ENCODE measurements at places on chromosomes 13 and 19.

DNA sequence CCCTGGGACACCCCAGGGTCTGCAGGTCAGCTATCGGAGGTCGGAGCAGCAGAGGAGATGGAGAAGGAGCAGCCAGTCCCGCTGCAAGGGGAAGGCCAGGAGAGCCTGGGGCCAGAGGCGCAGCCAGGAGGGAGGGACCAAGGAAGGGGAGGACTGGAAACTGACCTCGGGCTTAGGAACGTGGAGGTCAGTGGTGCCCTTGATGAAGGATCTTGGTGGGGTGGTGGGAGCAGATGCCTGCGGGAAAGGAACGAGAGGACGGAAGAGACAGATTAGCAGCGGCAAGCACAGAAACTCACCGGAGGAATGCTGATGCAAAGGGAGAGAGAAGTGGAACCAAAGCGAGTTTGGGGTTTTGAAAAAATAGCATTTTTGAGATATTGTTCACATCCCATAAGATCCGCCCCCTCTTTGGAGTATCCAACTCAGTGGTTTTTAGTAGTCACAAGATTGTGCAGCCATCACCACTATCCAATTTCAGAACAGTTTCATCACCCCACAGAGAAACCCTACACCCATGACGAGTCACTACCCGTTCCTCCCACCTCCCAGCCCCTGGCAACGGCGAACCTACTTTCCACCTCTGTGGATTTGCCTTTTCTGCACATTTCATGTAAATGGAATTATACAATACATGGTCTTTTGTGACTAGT, 22.1 kb downstream of the PLEKHF1 start:
- no peak for DNase-seq

DNA sequence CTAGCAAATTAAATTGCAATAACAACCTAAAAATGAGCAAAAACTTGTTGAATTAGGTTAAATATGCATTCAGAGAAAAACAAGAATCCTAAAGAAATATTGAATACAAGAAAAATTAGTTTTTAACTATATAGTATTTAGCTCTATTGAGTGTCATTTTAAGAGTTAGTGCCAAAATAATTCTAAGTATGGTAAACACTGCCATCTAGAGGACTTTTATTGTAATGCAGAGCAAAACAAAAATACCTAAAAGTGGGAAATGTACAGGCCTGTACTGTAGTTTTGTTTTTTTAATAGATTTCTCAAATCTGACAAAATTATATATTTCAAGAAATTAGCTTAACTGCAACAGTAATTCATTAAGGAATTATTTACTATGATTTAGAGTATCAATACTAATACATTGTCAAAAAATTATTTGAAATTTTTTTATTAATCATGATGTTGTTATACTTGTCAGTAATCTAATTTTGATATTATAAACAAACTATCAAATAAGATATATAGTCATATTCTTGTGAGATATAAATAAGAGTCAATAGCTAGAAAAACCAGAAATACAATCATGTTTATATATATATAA, 8.2 kb upstream of the PCDH9 start:
- DNase-seq = peak; percentile 45

- DNase-seq = no peak
Measured at GRCh38 chr13:105159841-105160240, 1375.6 kb downstream of the EFNB2 start.

DNA sequence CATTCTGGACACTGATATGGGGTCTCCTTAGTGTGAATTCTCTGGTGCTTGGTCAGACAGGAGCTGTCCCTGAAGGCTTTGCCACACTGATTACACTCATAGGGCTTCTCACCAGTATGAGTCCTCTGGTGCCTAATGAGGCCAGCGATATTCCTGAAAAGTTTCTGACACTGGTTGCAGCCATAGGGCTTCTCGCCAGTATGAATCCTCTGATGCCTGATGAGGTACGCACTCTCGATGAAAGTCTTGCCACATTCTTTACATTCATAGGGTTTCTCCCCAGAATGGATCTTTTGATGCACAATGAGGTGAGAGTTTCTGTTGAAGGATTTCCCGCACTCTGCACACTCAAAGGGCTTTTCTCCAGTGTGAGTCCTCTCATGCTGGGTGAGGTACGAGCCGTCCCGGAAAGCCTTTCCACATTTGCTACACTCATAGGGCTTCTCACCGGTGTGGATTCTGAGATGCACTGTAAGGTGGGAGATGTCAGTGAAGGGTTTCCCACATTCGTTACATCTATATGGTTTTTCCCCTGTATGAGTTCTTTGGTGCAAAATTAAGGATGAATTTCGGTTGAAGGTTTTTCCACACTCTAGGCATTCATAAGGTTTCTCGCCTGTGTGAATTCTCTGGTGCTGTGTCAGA, 22.4 kb downstream of the ZNF329 start:
- DNase-seq = no peak

DNA sequence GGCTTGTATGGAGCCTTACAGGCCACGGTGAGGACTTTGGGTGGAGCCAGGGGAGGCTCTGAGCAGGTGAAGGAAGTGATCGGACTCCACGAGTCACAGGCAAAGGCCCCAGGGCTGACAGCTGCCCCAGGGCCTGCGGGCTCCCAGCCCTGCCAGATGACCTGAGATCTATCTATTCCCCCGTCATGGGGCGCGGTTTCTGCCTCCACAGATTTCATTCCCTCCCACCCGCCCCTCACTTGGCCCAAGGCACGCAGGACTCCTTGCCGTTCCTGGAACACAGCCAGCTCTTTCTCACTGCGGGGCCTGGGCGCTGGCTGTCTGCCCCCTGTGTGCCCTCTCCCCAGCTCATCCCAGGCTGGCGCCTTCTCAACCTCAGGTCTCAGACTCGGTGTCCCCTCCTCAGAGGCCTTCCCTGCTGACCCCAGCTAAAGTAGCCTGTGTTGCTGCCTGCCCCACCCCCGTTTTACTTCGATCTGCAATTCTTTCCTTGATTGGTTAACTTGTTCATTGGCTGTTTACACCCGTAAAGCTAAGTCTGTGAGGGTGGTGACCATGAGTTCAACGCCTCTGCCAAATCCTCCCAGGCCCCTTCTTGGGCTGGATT, 13.9 kb upstream of the PAK4 start:
- peak; percentile 19 for DNase-seq

DNA sequence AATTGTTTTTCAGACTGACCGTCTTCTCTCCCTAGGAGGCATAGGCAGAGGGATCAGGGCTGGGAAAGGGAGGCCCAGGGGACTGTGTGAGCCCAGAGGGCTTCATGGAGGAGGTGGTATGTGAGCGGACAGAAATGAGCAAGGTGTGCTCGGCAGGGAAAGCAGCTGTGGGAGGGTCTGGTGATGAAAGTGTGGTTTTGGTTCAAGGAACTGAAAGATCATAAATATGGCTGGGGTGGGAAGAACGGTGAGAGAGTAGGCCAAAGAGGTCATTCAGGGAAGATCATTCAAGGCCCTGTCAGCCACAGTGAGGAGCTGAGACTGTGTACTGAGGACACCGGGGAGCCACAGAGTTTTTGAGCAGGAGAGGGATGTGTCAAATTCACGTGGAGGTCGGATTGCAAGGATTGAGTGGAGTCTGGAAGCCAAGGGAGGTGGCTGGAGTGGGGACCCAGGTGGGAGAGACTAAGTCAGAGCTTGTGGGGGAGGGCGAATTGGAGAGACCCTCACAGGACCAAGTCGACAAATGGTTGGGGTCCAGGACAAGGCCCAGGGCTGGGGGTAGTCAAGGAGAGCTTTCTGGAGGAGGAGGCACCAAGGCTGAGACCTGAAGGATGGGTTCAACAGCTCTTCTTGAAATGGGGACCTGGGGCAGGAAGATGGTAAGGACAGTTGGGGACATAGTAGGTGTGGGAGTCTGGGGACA, 7.6 kb downstream of the PLD3 start:
- DNase-seq = no peak

DNA sequence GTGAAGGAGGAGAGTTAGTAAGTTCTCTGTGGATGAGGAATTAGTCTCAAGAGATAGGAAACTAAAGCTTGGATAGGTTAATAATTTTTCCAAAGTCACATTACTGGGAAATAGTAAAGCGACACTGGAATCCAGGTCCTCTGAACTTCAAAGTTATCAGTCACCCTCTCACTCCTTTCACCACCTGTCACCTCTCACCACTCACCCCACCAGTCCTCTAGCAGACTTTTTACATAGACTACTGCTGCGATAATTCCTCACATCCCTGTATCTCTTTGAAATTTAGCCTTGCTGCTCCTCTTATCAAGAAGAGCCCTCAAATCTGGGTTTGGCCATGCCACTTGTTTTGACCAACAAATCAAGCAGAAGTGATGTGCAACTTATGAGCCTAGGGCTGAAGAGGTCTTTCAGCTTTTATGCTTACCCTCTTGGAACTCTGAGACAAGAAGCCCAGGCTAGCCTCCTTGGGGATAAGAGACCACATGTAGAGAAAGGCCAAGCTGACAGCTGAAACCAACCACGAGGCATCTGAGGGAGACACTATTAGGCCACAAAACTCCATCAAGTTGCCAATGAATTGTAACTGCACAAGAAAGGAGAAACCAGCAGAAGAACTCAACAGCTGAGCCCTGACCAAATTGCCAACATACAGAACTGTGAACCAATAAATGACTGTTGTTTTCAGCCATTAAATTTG, 41.2 kb downstream of the STARD13 start:
- no peak for DNase-seq

GRCh38 chr19:32688311-32688710, 3.3 kb upstream of the NUDT19 start:
- DNase-seq = no peak

- no peak for DNase-seq
Measured at GRCh38 chr13:32735859-32736258, 149.6 kb downstream of the PDS5B start.

- peak; percentile 53 for DNase-seq
Measured at GRCh38 chr19:54364775-54365257, at the start of gene LAIR1. TSS of gene LAIR1 (minus strand) at chr19:54364931. CDS start at chr19:54364804, 127 bp downstream.

DNA sequence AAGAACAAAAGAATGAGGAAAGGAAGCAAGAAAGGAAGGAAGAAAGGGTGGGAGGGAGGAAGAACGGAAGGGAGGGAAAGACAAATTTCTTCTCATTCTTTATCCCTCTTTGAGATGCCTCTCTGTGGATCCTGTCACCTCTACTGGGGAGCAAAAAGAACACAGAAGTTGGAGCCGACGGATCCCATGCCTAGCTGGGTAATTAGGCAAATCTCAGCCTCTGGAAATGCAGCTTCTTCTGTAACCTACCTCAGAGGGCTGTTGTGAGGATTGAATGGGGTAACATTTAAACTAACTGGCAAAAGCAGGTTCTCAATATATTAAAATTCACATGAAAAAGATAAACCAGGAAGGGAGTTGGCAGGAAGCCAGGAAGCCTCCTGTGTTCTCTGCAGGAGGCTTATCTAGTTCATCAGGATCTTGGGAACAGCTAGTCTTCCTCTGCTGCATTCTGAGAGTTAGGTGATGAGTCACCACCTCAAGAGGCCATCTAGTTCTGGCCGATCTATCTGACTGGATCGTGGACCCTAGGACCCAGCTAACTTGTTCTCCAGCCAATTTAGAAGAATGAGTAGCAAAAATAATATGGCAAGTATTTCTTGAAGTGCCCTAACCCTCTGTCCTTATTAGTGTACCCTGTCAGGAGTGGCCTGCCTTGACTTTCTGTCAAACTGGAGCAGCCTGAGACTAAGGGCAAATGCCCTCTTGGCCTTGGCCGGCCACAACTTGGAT, 15.2 kb upstream of the CPB2 start:
- DNase-seq = peak; percentile 54

- no peak for DNase-seq
Measured at GRCh38 chr19:28509079-28509895, 703.7 kb downstream of the UQCRFS1 start.

DNA sequence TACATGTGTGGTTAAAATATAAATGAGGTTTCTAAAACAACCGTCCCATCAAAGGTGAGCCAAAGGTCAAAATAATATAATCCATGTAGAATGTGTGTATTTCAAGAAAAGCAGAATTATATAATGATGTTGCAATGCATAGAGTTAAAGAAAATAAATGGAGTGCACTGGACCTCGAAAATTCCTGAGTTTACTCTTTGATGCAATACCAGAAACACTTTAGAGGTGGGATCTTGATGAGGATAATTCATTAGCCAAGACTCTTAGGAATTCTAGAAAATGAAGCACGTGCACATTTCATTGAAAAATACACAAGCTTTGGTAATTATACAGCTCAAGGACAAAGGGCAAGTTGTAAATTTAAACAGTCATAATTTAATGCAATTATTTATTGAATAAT, 508.9 kb upstream of the ARGLU1 start:
- DNase-seq = no peak

DNA sequence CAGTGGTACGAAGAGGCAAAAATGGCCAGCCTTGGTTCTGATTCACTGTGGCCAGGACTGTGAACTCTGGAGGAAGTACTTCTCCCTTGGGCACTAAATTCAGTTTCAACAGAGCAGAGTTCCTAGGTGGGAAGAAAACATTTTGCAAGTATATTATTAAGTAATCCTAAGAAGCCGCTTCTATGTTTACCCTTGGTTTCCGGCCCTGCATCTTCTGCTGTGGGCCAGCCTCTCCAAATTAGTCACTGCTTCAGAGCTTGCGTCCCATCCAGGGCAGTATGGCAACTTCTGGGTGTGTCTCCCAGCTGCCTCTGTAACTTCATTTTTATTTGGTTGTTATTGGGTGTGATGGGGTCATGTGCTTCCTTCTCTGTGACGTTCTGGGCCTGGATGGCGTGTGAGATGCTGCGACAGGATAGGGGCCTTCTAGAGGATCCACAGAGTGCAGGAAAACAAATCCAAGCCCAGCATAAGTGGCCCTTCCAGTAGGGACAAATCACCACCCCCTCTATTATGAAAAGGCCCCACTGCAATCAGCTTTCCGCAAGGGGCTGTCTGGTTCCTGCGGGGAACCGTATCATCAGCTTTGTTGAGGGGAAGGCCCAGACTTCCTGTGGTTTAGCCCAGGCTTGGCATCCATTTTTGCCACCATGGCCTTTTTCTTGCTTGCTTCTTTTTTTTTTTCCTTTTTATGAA, 55.1 kb upstream of the C1QTNF9 start:
- no peak for DNase-seq

GRCh38 chr19:42919757-42920079, 2.0 kb upstream of the PSG6 start:
- DNase-seq = no peak

DNA sequence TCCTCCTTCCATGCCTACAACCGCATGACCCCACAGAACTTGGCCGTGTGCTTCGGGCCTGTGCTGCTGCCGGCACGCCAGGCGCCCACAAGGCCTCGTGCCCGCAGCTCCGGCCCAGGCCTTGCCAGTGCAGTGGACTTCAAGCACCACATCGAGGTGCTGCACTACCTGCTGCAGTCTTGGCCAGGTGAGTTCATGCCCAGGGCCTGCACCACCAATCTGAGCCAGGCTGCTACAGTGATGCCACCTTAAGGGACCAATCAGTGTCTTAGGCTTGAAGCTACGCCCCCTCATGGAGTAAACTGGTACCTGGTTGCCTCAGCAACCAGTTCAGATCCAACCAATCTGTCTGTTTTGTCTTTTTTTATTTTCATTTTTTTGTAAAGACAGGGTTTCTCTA, 5.2 kb downstream of the SYDE1 start:
- no peak for DNase-seq
